Left renal cortex interstitium (tissue), 4 donors: ENCODE measurements at places on chromosomes 5 and 9.

GRCh38 chr9:113499153-113499875 is 35.8 kb downstream of the RGS3 start:
- DNase-seq: no peak

DNA sequence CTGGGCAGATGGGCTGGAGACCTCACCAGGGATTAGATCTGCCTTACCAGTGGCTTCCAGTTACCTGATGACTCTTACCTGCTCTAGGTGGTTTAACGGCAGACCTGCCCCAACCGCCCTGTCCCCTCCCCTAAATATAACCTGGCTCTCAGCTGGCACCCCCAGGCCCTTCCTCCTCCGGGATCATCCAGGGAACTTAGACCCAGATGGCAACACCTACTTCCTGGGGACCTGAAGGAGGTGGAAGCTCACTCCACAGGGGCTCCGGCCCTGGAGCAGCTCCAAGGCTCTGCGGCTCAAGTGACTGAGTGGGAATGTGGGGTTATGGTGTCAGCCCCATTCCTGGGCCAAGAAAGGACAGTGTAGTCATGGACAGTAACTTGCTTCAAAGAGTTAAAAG is 130.4 kb downstream of the OLFM1 start:
- no peak for DNase-seq

- peak; percentile 31 for DNase-seq
Measured at GRCh38 chr9:9284201-9284600, 1328.6 kb downstream of the PTPRD start.

- DNase-seq: peak; percentile 74
Measured at GRCh38 chr5:151157426-151158286, at the start of gene ANXA6. ANXA6 (minus strand) TSS chr5:151157779; CDS start chr5:151147901, 9,878 bp downstream.

- no peak for DNase-seq
Measured at GRCh38 chr9:131800366-131800765, 60.5 kb upstream of the RAPGEF1 start.

GRCh38 chr5:67176936-67177335 is 19.7 kb downstream of the CD180 start:
- no peak for DNase-seq

DNA sequence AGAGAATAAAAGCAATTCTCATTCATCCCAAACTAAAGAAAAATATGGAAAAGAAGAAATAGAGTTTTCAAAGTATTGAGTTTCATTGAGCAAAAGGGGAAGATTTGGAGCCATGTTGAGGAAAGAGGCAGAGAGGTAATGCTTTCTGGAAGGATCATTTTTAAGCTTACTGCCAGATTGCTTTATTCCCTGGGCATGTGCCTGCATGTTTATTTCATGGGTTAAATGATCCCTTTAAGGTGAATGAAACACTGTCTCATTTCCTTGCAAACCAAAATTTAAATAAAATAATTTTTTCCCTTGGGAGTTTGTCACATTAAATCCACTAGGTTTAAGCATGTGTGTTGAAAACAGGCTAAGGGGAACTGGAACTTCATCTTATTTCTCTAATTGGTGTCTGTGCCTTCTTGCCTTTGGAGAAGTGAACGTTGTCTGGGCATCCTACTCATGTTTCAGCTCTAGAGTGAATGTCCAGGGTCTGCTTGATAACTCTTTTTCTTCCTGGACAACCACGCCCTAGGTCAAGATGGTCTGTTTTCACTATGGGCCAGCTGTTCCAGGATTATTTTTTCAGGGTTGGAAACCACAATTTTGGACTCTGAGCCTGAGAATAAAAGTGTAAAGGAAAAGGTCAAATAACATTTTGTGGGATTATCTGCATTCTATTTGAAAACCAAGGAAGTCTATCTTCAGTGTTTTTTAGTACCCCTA is 114.1 kb upstream of the ELL2 start:
- DNase-seq: no peak

- DNase-seq: no peak
Measured at GRCh38 chr9:76302947-76303550, 91.2 kb downstream of the RFK start.

GRCh38 chr5:68148096-68148495 is 67.5 kb upstream of the PIK3R1 start:
- DNase-seq: no peak

DNA sequence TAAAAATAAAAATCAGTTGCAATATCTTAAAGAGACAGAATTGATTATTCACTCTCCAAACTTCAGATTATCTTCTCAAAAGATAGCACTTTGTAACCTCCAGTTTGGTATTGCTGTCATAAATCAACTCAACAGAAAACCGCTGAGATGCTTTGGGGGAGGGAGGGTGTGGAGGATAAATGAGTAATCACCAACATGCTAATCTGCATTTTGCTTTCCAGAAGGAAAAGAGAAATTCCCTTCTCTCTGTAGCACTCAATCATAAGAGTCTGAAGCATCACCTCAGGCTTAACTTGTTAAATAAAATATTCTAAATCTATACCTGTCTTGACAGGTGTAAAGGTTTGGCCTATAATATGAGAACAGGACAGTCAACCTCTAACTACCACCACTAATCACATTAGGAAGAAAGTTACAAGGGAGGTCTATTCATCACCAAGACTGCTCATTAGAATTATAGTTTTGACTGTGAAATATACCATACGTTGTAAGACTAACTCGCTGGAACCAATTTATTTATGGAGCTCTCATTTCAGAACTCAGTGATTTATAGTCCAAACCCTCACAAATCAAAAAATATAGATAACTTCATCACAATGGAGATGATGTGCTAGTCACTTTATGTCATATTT is 89.0 kb downstream of the PIK3R1 start:
- no peak for DNase-seq

- DNase-seq: no peak
Measured at GRCh38 chr9:136793086-136793946, 2.2 kb downstream of the TMEM141 start.

DNA sequence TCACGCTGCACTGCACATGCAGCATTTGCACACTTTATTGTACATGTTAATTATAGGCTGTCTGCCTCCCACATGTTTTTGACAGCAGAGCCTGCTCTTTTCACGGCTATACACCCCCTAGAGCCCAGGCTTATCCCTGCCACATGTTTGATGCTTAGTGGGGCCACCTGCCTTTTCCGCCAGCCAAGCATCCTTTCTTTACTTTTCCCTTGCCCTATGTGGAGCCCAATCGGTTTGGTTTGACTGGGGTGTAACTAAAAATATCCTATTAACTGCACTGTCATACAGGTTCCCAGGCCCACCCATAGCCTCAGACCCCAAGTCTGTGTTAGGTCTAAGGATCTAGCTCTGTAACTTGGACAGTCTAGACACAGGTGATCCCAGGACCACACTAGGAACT is 18.9 kb upstream of the S1PR3 start:
- DNase-seq: no peak

DNA sequence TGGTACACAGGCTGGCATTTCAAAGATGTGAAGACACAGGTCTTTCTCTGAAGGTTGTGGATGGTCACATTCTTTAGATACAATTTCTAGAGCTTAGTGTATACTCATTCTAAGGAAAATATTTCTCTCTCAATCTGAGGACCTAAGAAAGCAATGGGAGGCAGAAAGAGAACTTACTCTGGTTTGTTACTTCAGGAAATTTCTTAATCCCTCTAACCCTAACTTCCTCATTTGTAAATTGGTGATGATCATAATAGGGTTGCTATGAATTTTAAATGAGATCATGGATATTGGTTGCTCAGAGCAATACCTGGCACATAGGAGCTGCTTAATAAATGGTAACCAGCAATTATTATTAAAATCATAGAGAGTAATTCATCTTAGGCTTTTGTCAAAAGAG is 22.1 kb downstream of the FAM170A start:
- DNase-seq: no peak

DNA sequence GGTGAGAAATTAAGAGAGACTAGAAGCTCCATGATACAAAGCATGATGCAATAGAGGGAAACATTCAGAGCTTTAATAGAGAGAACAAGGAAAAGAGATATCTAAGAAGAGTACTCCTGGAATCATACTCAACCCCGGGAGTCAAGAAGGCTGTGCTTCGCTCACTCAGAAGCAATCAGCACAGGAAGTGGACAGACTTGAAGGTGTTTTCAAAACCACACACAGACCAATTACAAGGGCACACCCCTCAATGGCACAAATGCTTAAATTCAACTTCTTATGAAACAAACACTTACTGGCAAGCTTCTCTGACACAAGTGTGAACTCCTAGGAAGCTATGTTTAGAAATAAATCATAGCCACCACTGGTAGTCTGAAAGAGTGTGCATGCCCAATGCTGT is 462.3 kb downstream of the GABRG2 start:
- DNase-seq: no peak

- no peak for DNase-seq
Measured at GRCh38 chr9:96453625-96454024, 3.7 kb downstream of the HABP4 start.

DNA sequence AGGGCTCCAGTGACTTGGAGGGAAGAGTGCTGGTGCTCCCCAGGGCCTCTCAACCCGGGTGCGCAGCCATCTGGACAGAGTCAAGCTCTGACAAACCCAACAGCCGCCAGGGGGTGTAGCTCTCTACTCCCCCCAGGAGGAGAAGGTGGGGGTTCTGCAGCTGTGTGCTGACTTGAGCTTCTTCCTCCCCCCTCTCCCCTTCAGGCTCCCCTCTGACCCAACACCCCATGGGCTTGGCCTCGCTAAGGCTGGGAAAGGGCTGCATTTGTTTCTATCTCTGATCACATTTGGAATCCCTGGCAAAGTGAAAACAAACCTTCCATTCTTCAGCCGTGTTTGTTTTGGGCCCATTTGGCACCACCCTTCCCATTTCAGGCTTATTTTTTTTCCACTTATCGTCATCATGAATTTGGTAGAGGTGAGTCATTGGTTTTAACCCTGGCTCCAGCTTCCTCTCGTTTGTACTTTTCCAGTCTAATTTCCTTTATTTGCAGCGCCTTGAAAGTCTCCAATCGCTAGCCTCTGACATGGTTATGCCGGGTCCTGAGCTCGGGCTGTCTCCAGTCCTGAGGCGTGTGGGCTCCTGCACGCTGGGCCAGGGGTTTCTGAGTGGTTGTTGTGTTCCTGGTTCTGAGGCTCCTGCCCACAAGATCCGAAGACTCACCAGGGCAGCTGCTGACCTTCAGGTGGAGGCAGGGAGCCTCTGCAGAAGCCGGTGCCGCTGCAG is 36.1 kb downstream of the DAP start:
- no peak for DNase-seq

DNA sequence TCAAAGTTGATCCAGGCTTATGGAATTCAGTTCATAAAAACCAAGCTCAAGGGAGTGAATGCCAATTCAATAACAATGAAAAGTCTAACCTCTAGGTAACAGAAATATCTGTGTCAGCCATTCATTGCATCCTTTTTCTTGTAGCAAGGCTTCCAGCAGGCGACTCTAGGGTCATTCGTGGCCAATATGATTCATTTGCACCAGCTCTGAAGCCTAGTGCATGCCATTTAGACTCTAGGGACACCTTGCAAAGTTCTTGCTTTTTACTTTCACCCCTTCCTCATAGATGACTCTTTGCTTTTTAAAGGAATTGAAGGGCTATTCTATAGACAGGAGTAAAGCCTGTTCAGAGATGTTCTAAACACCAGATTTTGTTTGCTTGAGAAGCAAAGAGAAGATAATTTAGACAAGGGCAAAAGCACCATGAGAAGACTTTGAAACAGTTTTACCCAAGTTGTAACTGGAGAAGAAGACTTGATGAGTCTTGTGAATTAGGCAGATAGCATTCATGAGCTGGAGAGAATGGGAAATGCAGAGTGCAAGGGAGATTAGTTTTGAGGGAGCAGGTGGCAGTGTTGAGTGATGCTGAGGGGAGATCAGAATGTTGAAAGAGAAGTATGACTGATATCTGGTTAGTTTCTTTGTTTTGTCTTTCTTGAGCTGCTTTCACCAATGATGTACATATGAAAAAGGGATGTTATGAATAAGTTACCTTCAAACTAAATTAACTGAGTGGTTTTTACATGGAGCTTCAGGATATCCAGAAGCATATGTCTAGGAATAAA is 94.5 kb downstream of the F2RL2 start:
- no peak for DNase-seq

GRCh38 chr9:107925749-107926297 is 436.3 kb upstream of the KLF4 start:
- no peak for DNase-seq

- DNase-seq: no peak
Measured at GRCh38 chr9:133104718-133105460, 16.2 kb downstream of the RALGDS start.

- no peak for DNase-seq
Measured at GRCh38 chr5:1520791-1521453, 2.8 kb downstream of the LPCAT1 start.

- no peak for DNase-seq
Measured at GRCh38 chr5:1264211-1264610, 30.7 kb downstream of the TERT start.

DNA sequence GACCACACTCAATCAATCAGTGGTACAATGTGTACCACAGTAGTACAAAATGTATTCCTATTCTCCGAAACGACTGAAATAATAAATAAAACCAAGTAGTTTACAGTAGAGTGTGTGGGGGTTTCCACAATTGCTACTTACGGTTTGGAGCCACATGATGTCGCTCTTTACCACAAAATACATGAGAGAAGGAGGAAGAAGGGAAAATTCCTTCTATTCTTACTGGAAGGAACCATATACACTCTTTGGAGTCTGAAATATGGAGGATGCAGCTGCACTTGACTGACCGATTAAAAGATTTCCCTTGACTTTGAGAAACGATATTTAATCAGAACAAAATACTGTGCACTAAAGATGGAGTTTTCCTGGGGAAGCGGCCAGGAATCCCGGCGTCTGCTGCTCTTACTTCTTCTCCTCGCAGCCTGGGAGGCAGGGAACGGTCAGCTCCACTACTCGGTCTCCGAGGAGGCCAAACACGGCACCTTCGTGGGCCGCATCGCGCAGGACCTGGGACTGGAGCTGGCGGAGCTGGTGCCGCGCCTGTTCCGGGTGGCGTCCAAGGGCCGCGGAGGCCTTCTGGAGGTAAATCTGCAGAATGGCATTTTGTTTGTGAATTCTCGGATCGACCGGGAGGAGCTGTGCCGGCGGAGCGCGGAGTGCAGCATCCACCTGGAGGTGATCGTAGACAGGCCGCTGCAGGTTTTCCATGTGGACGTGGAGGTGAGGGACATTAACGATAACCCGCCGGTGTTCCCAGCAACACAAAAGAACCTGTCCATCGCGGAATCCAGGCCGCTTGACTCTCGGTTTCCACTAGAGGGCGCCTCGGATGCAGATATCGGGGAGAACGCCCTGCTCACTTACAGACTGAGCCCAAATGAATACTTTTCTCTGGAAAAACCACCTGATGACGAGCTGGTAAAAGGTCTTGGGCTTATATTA is at the start of gene PCDHA4:
PCDHA4 (plus strand) TSS at position 235 of the 942 bp plus-strand sequence.
- DNase-seq: no peak

- DNase-seq: no peak
Measured at GRCh38 chr5:135847976-135848375, 13.5 kb downstream of the SLC25A48 start.

- no peak for DNase-seq
Measured at GRCh38 chr9:14958989-14959388, 48.8 kb upstream of the FREM1 start.

- no peak for DNase-seq
Measured at GRCh38 chr9:107942856-107943255, 453.3 kb upstream of the KLF4 start.
